ENCODE measurements at places on chromosomes 7 and 10. TPM values are rescaled to one million over a fixed set of nuclear protein-coding genes. Genes with fewer than 3 reads are reported as not detected.

- no peak for DNase-seq
Observed at GRCh38 chr7:136303162-136303561, 326.0 kb upstream of the MTPN start.

Gene ADIRF
- total RNA-seq, result not detected

DNA sequence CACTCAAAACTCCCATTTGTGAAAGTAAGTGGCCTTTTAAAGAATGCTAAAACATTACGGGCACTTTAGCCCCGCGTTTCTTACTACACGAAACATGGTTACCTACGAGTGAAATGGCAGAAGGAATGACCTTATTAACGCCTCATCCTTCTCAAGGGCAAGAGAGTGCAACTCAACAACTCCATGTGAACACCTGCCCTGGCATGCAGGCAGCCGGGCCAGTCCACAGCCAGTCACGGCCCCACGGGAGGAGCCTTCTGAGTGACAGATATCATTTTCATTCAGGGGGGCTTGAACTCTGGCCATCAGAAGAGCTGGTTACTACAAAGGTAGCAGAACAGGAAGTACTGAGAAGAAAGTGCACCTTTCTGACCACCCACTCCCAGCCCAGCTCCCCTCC, 236.1 kb downstream of the PTPRN2 start:
- no peak for DNase-seq

GRCh38 chr7:139203992-139204391, 27.0 kb upstream of the UBN2 start:
- DNase-seq, result no peak

GRCh38 chr10:10797513-10797912, 220.2 kb upstream of the CELF2 start:
- no peak for DNase-seq

- no peak for DNase-seq
Observed at GRCh38 chr7:80720146-80720545, 81.7 kb downstream of the CD36 start.

DNA sequence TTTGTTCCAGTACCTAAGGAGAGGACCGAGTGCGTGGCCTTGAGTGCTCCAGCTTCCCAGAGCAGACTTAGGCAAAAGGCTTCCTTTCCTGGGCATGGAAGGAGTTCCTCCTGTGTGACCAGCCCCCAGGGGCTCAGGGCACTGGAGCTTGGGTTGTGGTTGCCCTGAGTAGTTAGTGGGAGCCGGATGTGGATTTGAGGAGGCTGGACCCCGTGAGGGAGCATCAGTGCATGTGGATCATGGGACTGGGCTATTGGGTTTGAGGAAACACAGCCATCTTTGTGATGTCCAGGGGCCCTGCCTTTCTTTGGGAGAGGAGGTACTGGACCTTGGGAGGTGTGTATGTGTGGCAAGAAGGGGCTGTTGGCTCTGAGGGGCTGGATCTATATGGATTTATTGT, 8.4 kb downstream of the LRMDA start:
- DNase-seq, result no peak

DNA sequence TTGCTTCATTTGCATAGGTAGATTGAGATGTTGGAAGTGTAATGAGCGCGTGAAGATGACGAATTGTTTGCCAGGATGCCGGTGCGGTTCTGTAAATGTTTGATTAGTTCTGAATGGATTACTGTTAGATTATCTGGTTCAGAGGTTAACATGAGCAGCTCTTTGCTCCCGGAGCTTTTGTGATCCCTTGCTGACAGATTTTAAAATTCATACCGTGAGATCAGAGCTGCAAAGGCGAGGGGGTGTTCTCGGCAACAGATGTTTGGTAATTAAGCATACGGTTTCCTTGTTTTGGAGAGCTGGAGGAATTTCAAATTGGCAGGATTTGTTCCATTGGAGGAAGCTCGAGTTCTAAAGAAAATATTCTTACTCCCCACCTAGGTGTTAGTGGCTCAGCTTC, 237.8 kb upstream of the GPR26 start:
- DNase-seq, result no peak

GRCh38 chr7:137687556-137688265, 159.1 kb downstream of the DGKI start:
- DNase-seq, result no peak

- no peak for DNase-seq
Observed at GRCh38 chr10:24249829-24250415, 41.0 kb downstream of the KIAA1217 start.

Gene PRF1
- 35.7 TPM for total RNA-seq

- DNase-seq, result no peak
Observed at GRCh38 chr10:77311186-77311585, 326.4 kb downstream of the KCNMA1 start.

DNA sequence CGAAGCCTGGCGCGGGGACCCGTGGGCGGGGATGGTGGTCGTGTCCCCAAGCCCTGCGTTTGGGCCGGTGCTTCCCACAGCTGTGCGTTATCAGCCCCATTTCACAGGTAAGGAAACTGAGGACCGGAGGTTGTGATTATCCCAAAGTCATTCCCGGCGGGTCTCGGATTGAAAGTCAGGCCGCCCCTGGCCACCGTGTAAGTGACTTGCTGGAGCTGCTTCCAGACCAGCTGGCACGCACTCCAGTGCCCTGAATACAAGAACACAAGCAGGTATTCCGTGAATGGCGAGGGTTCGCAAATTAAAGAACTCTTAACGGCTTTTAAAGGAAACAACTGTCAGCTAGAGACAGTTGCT, 675 bp upstream of the ATE1 start:
- DNase-seq, result no peak

GRCh38 chr10:95730233-95730632, 25.7 kb upstream of the ENTPD1 start:
- DNase-seq, result no peak

DNA sequence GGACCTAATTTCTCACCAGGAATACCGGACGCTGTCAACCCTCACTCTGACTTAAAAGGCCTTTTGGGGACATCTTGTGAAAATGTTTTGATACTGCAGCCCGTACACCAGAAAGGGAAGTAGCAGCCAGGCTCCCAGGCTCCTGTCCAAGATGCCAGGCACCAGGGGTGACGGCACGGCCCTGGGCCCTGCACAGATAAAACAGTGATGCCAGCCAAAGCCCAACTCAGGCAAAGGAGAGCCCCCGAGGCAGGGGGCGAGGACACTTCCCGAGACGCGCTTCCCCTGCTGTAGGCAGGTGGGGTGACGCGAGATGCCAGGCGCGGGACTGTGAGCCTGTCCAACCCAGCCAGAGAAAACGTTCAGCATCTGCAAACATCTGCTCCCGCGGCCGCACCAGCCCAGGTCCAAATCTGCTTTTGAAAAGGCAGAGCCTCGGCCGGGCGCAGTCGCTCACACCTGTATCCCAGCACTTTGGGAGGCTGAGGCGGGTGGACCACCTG, 15.7 kb downstream of the ZFAND2A start:
- no peak for DNase-seq

- DNase-seq, result no peak
Observed at GRCh38 chr10:87545783-87546182, 41.1 kb downstream of the MINPP1 start.

GRCh38 chr7:27808626-27809025, 68.7 kb downstream of the TAX1BP1 start:
- no peak for DNase-seq

Gene IGF2BP3
- total RNA-seq, result 0.39 TPM

Gene GPR15LG
- total RNA-seq, result not detected

DNA sequence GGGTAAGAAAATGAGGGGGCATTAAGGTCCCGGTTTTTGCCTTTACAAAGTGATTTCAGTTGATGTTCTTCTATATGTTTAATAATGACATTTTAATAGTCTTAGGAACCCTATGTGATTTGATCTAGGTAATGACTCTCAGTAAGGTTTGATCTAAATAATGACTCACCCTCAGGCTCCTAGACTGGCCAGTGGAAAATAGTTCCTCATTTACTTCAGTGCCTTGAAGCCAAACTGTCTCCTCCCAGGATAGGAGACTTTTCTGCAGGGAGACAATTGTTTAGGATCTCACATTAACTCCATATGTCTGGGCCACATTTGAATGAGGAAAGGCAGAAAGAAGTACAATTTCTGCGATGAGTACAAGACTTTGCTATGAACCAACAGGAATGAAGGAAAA, 1331.9 kb downstream of the XPNPEP1 start:
- DNase-seq, result no peak

GRCh38 chr7:44145969-44146911, 5.1 kb upstream of the MYL7 start:
- no peak for DNase-seq

GRCh38 chr7:23530405-23530804, 1.4 kb downstream of the TRA2A start:
- no peak for DNase-seq

- DNase-seq, result no peak
Observed at GRCh38 chr10:26554246-26554645, 116.1 kb downstream of the APBB1IP start.

Gene VWDE
- 2.6 TPM for total RNA-seq

Gene MYH16
- not detected for total RNA-seq

Gene CCDC172
- not detected for total RNA-seq

Gene PITX3
- not detected for total RNA-seq

Gene PLXNA4
- total RNA-seq, result 0.41 TPM

Gene FAM25G
- total RNA-seq, result not detected

All from activated naive CD4-positive, alpha-beta T cell treated with anti-CD3 and anti-CD28 coated beads, Interleukin-2, amount 50 U/mL, for 72 hours (primary cell).